H7 (cell line): ENCODE measurements at places on chromosomes 2 and 18. TPM values are rescaled to one million over a fixed set of nuclear protein-coding genes. Genes with fewer than 3 reads are reported as not detected.

GRCh38 chr2:79980116-79980515 is 324.4 kb downstream of the LRRTM1 start:
- DNase-seq = no peak

DNA sequence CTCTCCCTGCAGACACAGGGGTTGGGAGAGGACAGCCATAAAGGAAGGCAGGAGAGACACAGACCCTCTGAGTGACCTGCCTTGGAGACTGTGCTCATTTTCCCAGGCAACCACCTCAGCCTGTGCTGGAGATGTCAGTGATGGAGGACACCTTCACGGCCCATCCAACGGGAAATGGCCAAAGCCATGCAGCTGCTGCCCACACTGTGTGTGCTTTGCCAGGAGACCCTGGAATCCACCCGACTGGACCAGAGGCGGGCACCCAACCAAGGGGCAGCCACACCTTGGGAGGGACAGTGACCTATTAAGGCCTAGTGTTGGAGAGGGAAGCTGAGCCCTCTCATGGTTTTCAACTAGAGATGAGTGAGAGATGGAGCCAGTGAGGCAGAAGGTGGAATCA is 192.5 kb downstream of the SMAD2 start:
- no peak for DNase-seq

DNA sequence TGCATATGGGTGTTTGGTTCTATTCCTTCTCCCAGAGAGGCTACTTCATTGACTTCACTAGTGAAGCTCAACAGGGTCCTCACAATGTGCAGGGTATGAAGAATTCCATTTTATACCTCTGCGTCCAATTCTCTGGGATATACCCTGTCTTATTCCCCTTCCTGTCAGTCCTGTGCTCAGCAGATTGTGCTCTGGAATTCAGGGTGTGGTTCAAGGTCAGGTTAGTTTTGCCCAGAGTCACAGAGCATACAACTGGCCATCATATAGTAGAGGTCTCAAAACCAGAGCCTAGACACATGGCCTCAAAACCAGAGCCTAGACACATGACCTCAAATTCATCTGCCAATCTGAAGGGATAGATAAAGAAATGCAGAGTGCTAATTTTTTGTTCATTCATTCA is 38.8 kb upstream of the VIT start:
- no peak for DNase-seq

DNA sequence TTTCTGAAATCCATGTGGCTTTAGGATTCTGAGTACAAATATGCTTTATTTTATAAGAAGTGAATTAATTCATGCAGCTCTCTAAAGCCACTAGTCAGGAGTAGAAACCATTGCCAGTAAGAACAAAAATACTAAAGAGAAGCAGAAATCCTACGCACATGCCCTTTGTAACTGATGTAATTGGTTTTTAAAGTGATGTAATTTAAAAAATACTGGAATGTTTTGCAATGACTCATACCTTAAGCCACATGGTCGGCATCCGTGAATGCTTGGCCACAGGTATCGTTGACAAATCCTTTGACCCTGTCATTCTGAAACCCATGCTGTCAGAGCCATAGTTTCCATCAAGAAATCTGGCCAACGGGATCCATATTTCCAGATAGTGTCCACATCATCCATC is 213.3 kb downstream of the ACKR3 start:
- no peak for DNase-seq

DNA sequence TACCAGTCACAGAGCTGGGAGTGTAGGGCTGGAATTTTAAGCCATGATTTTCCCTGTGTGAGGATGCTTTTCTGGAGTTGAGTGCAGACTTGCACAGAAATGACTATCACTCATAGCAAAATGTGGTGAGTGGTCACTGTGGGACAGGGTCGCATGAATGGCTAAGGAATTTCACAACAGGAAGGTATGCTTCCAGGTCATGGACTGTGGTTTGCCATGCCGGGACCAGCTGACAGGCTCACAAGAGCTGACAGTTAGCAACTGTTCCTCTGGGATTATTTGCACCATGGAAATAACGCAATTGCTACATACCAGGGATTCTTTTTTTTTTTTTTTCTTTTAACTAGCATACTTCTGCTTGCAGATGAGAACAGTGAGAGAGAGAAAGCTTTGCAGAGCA is 3.8 kb upstream of the UXS1 start:
- DNase-seq = no peak

GRCh38 chr18:68713131-68713530 is 1.8 kb downstream of the TMX3 start:
- peak; percentile 15 for DNase-seq

GRCh38 chr2:20353241-20353992 is 2.8 kb upstream of the PUM2 start:
- DNase-seq = no peak

DNA sequence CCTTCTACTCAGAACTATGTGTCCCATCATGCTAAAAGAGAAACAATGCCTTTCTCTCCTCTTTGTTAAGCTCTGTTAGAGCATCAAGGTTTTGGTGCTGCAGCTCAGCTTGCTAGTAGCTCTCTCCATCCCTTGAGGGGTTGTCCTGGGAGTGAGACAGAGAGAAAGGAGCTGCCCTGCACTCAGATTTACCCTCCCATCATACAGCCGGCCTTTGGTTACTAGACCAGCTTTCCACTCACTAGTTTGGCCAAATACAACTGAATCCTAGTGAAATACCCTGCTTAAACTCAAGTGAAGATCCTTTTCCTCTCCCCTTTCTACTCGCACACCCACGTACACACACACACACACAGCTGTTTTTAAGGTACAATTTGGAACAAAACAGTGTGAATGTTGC is 2.3 kb upstream of the CHN1 start:
- peak; percentile 38 for DNase-seq

DNA sequence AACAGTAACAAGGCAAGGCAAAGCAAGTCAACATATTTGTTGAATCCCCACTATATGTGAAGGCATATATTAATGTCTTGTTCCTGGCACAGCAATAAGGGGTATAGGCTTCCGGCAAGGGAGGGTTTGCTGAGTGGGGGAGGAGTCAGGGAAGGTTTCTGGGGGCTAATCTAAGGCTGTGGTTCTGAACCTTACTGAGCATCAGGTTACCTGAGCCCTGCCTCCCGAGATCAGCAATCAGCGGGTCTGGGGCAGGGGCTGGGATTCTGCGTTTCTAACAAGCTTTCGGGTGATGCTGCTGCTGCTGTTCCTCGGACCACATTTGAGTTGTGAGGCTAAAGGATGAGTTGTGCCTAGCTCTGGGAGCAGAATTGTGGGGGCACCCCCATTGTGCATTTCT is 401.7 kb upstream of the SPRED2 start:
- DNase-seq = peak; percentile 21

- no peak for DNase-seq
These were observed 23.9 kb downstream of the CFAP65 start for GRCh38 chr2:219017201-219017931.

DNA sequence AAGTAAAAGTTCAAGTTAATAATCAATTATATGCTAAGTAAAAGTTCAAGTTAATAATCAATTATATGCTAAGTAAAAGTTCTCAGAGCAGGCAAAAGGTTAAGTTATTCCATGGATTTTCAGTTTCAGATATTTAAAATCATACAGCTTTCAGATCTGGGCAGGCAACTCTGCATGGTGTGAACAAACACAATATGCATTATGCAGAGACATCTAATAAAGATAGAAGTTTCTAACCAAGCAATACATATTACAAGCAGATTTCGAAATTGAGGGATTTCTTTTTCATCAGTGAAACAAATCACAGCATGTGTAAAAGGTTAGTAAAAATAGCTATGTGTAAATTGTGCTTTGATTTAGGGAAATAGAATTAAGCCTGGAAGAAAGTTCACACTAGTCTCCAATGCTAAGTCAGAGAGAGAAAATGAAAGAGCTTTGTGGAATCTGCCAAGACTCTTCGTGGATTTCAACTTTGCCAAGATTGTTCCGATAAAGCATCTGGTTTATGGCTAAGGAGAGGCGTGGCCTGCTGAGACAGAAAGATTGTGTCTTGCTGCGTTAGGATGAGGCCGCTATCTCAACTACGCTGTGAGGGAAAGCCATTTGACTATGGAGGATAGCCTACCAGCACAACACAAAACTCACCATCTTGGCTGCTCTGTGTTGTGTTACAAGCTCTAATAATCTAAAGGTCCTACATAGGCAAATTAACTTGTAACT is 60.1 kb upstream of the SLC16A14 start:
- DNase-seq = no peak

DNA sequence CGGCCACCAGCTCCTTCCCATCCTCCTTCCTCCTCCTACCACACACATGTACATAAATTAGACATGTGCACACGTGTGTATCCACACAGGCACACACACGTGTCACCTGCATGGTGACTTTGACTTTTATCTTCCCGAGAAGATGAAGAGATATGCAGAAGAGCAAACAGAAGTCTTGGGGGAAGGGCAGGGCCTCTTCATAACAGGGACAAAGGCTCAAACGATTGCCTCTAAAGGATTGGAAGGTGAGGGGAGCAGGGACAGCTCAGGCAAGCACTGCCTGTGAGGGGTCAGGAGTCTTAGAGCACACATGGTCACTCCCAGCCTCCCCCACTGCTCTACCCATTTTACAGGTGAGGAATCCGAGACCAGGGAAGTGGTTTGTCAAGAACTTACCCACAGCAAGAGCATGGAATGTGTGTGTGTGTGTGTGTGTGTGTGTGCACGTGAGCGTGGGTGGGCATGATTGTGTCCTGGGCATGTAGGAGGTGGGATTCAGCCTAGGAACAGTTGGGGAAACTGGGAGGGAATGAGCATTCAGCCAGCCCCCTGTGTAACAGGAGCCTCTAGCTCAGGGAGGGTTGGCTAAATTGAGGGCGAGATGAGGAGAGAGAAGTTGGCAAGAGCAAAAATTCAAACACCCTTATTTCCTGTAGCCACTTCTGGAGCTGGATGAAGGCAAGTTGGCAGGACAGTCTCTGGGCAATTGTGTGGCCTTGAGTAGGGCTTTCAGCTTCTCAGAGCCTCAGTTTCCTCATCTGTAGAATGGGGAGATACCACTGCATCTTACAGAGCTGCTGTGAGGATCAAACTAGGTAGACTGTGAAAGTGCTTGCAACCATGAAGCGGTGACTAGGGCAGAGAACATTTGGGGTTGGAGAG is 24.2 kb downstream of the CIB4 start:
- DNase-seq = no peak

DNA sequence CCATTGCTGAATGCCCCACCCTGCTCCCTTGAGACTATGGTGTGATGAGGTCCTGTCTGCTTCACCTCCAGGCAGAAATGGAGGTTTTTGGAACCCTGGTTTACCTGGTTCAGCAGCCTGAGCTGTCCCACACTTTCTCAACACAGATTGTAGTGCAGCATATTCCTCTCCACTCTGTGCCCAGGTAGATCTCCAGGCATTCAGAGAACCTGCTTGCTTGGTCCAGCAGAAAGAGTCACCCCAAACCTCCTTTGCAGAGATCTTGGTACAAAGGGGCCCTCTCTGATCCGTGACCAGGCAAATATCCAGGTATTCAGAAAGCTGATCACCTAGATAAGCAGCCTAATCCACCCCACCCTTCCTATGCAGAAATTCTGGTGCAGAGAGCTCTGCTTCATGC is 1288.2 kb upstream of the CRIM1 start:
- no peak for DNase-seq

DNA sequence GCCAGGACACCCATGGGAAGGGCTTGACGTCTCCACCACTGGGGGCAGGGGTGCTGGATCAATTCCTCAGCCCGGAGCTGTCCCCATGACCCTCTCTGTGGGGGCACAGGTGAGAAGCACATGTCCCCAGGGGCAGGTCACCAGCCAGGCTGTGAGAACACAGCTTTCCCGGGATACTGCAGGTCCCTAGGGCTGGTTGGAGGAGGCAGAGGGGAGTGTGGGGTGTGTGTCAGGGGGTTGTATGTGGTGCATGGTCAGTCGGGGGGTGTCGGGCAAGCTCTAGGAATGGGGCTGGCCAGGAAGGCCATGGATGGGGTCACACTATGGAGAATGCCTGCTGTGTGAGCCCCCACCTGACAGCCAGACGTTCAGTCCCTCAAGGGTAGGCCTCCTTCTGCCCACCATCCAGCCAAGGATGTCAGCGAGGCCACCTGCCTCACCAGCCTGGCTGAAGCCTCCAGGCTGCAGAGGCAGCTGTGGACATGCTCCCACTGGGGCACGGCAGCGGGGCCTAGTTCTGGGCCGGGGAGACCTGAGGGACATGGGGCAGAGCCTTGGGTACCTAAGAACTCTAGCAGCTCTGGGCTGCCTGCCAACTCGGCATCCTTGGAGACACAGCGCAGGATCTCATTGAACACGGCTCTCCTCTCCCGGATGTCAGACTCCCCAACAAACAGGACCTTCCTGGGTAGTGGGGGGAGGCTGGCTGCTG is 10.3 kb downstream of the HS1BP3 start:
- no peak for DNase-seq

DNA sequence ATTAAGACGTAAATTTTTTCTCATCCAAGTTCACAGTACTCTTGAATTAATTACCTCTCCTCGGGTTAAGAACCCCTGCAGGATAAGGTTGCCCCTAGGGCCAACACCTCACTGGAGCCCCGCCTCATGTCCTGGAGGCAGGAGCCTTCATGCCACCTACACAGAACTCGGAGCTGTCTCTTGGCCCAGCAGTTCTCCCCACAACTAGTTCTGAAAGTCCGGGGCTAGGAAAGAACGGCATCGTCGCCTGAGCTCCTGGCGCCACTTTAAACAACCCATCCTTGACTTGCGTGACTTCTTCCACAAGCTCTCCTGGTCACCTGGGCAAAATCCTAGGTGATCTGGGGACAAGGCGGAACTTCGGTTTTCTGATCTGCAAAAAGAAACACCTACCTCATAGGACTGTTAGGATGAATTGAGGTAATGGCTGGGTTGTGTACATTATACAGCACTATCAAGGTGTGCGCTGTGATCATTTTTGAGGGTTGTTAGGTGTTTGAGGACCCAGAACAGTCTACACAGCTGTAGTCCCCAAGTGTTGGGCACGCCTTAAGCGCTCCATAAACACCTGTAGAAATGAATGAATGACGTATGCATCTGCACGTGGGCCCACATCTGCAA is 641 bp upstream of the ITGA6 start:
- DNase-seq = no peak

GRCh38 chr2:37376421-37377186 is 32.2 kb downstream of the QPCT start:
- DNase-seq = no peak

DNA sequence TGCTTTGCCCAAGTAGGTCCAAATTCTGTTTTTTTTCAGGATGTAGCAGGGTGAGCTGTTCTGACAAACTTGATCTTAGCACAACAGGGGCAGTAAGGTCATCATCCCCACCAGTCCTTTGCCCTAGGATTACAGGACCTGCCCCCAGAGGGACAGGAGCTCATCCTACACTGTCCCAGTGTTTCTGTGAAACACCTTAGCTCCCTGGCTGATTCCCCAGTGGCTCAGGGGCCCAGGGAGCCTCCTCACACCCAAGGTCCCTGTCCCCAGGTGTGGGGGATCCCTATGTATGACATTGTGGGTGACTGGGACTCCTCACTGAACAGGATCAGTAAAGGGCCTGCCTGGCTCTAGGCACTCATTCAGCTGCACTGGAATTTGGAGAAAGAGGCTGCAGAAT is 191.2 kb downstream of the ANKRD30B start:
- DNase-seq = no peak

Gene RNF152
- total RNA-seq = 8.8 and 8.9 TPM in 2 replicates

Gene AQP12B
- total RNA-seq = not detected in 2 replicates

Gene ARPC2
- total RNA-seq = 146 and 167 TPM in 2 replicates

Gene NEUROD1
- 0.04 TPM in 1 of 2 replicates, not detected in the other for total RNA-seq
